ENCODE measurements at places on chromosomes 7 and 10.

- no peak for DNase-seq
Observed at GRCh38 chr7:94178230-94178629, 174.1 kb upstream of the BET1 start.

DNA sequence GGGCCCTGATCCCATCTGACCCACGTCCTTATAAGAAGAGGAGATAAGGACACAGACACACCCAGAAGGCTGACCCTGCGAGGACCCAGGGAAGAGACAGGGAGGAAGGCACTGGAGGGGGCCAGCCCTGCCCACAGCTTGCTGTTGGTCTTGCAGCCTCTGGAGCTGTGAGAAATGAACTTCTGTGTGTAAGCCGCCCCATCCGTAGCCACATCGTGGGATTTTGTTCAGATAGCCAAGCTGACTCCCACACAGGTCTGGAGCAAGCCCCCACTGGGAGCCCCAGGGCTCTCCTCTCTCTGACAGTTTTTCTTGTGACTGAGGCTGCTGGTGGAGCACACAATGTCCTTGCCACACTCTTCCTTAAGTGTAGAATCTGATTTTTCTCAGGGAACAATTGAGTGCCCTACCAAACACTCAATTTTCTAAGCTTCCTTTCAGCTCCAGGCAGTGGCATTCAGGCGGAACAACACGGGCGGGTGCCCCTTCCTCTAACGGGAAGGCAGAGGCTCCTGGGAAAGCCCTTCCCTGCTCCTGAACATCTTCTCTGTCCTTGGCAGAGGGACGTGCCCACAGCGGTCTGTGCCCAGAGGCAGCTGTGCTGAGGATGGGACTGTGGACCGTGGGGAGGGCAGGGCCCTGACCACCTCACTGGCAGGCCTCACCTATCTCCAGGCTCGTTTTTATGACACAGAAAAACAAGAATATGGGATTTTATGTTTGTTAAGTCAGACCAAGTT, 160.6 kb upstream of the SHH start:
- DNase-seq, result no peak

- DNase-seq, result no peak
Observed at GRCh38 chr10:59750155-59750945, 2.9 kb downstream of the MRLN start.

DNA sequence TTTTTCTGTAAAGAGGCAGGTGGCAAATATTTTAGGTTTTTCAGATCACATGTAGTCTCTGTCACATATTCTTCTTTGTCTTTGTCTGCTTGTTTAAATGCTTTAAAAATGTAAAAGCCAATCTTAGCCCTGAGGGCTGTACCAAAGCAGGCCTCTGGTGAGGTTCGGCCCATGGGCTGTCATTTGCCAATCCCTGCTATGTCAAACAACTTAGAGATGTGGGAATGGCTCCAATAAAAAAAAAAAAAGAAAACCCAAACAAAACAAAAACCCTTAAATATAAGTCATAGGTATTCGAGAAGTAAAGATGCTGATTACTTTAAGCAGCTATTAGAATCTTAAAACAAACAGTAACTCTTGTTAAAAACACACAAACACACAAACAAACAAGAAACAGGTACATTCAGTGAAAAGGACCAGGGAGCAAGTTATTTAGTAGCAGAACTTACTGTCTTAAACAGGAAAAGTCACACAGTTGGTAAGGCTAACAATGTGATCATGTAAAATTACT, 61.4 kb upstream of the NAMPT start:
- DNase-seq, result no peak

GRCh38 chr7:128112018-128112780, 81.0 kb upstream of the LRRC4 start:
- peak; percentile 13 for DNase-seq

DNA sequence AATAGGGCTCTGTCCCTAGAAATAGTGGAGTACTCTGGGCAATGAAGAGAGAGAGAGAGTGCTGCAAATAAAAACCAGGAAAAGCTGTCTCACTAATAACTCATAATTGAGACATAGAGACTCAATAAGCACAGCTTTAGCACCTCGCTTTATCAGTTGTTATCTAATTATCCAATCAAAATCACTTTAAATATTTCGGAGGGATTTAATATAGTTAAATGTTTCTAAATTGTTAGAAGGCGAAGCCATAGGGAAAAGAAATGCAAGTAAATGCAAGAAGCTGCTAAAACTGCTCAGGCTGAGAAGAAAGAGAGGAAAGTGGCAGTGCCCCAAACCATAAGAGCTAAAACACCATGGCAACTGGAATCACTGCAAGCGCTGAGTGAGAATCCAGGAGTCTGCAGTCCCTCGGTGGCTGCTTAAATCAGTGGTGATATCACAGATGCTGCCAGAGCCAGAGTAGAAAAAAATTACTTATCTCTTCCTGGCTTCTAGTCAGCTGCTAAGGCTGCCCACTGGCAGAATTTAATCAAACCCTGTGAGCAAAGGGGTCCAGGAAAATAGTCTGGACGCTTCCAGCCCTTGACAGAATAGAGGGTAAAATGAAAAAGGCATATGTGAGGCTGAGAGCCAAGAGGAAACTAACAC, 150.4 kb upstream of the CHRM2 start:
- DNase-seq, result no peak

DNA sequence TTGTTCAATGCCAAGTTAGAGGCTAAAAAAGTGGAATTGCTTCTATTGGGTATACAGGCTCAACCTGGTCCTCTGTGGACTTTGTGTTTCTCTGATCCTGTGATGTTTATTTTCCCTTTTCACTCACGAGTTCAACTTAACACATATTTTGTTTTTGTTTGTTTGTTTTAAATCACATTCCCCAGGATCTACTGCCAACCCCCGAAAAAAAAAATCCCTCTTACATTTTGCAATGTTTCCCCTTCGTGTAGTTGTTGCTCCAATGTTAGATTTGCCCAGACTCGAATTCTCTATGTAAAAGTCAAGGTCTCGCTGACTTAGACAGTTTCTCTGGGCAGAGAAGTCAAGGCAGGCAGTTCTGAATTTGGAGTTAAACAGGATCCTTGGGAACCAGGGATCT, 876.4 kb downstream of the CCSER2 start:
- DNase-seq, result no peak

DNA sequence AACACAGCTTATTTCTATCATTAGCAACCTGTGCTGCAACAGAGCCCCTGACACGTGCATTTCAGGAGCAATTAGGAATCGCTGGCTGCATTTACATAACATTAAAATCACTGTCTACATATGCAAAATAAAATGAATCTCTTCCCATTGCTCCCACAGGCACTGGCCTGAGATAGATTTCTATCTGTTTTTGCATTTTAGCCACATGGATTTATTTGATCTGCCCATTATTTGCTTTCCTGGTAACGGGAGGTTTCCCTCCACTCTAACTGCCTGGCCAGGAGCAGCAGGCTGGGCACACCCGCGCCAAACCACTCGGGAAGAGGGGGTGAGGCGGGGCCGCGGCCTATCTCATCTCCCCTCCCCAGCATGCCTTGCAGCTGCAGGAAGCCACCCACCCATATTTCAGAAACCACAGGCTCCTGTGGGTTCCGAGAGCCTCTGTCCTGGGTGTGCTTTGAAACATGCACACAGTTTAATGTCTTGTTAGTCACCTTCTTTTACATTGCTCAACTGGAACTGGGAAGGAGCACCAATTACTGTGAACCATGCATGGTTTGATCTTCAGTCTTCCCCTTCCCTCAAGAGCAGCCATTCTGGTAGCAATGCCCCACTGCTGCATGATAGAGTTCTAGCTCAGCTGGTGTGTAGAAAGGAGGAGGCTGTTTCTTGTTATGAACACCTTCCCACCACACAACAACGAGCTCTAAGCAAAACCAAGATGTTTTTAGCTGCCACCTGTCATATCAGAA, 37.7 kb upstream of the IKZF1 start:
- DNase-seq, result no peak

DNA sequence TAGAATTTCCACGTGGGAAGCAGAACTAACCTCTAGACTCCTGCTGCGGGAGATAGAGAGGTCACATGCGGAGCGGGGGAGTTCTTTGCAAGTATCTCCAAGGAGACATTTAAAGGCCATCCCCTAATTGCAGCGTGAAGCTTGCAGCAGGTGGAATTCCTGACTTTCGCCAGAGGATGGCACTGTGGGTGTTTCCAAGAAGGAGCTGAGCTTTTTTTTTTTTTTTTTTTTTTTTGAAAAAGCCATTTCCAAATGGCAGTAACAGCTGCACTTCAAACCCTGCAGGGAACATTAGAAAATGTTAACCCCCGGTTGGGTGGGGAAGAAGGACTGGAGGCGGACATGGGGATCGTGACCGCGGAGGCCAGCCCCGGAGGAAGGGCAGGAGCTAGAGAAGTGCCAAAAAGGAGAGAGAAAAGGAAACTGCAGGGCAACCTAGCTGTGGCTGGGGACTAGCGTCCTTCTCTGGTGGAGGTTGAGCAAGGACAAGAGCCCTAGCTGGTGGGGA, 487.7 kb downstream of the TYW1 start:
- peak; percentile 71 for DNase-seq

DNA sequence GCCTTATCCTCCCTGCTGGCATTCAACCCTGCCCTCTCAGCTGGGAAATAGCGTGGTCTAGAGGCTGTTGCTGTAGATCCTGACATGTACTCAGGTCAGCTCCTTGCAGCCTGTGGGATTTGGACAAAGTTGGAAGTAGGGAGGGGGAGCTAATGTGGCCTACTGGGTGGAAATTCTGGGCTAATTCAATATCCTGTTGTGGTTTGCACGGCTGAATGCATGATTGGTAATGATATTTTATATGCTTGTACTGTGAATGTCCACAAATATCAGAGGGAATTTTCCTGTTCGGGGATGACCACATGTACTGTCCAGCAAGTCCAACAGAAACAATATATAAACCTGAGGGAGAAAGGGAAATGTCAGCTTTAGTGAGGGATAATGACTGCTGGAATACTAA, 22.1 kb upstream of the NPVF start:
- DNase-seq, result no peak

DNA sequence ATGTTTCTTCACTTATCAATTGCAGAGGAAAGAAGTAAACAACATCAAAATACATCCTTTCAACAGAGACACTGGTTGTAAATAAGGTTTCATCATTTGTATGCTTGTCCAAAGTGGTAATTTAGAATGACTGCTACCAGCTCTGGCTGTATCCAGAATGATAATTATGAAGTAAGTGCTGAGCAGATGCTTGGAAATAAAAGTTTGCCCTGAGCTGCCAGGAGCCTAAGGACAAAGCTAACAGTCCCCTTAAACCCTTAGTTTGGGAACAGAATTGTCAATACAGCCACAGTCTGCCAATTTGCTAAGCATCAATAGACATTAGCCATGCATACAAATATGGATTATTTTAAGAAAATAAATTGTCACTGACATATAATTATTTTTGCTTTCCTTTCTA, 147.0 kb upstream of the SLC13A1 start:
- DNase-seq, result no peak

GRCh38 chr7:139901056-139901795, 72.2 kb downstream of the TBXAS1 start:
- no peak for DNase-seq

DNA sequence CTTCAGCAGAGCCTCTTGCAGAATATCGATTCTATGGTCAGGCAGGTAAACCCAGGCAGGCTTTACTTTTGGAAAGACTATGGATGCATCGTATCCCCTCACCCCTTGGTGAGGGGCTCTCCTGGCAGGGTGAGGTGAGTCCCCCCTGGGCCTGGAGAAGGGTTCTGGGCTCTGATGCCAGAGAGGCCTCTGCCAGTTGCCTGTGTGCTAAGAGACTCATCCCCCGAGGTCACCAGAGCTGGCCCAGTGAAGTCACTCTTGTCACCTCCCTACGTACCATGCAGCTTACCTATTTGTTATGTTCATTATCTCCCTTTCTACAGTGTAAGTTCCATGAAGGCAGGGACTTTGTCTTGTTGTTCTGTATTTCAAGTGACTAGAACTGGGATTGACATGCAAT, 51.3 kb downstream of the TSPAN15 start:
- no peak for DNase-seq

DNA sequence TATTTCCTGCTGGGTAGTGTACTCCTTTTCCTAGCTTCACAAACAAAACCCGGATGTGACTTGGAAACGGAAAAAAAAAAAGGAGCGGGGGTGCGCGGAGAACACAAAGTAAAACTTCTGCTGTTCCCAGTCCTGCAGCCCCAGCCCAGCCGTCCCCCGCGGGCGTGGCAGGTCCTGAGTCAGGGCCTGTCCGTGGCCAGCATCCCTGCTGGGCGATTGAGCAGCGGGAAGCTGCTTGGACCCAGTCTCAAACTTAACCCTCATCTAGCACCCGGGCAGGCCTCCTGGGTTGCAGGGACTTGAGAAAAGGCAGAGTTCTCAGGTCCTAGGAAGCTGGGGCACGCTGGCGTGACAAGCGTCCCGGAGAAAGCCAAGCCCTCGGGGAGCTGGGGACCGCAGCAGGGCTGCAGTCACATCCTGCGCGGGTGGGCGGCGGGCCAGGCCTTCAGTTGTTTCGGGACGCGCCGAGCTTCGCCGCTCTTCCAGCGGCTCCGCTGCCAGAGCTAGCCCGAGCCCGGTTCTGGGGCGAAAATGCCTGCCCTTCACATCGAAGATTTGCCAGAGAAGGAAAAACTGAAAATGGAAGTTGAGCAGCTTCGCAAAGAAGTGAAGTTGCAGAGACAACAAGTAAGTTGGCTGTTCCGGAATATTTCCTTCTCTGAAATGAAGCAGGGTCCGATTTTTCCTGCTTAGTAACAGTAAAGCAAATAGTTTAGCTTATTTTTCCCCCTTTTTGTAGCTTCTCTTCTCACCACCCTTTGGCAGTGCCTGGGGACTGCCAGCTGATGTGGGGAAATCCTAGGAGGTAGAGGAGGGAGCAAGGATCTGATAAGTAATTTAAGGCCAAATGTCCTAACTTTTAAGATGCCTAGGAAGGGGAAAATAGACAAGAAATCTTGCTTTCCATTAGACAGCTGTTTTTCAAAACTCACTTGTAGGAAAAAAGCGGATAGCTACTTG, at the start of gene GNG11:
TSS of gene GNG11 (plus strand) at position 129 of the 960 bp plus-strand sequence. CDS start at position 532, 403 bp downstream.
- DNase-seq, result peak; percentile 74

DNA sequence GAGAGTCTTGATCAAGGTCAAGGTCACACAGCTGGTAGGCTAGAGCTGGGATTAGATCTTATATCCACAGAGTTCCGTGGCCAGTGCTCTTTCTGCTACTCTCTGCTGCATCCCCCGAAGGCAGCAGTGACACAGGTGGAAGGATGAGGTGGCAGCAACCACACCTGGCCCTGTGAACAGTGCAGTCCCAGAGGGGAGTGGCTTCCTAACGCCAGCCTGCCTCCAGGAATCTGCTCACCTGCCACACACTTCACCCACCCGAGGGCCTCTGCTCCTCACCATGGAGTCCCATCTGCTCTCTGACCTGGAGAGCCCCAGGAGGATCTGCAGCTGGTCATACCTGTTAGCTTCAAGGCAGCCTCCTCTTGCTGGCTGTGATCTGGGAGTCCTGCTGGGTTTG, 484.2 kb downstream of the PLXNA4 start:
- no peak for DNase-seq

GRCh38 chr10:132364594-132364970, 32.4 kb upstream of the PWWP2B start:
- no peak for DNase-seq

DNA sequence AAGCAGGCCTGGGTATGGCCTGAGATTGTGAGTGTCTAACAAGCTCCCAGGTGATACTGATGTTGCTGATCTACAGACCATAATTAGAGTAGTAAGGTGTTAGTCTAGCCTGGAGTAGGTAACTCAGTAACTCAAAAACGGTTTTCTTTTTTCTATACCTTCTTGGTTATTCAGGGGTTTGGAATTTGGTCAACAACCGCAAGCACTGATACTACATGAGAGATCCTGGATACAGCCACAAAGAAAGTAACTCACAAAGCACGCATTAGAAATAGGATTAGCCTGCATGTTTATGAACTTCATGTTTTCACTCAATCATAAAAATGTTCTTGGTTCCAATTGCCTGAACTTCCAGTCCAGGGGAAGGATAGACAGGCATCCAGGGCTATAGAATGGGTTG, 803.5 kb downstream of the MAGI2 start:
- DNase-seq, result no peak
